ENCODE measurements at places on chromosomes 3 and 15.

GRCh38 chr3:35184775-35185174 lies 454.6 kb upstream of the ARPP21 start:
- no peak for DNase-seq

- DNase-seq = no peak
These were observed 34.3 kb downstream of the TMEM44 start for GRCh38 chr3:194598771-194599557.

DNA sequence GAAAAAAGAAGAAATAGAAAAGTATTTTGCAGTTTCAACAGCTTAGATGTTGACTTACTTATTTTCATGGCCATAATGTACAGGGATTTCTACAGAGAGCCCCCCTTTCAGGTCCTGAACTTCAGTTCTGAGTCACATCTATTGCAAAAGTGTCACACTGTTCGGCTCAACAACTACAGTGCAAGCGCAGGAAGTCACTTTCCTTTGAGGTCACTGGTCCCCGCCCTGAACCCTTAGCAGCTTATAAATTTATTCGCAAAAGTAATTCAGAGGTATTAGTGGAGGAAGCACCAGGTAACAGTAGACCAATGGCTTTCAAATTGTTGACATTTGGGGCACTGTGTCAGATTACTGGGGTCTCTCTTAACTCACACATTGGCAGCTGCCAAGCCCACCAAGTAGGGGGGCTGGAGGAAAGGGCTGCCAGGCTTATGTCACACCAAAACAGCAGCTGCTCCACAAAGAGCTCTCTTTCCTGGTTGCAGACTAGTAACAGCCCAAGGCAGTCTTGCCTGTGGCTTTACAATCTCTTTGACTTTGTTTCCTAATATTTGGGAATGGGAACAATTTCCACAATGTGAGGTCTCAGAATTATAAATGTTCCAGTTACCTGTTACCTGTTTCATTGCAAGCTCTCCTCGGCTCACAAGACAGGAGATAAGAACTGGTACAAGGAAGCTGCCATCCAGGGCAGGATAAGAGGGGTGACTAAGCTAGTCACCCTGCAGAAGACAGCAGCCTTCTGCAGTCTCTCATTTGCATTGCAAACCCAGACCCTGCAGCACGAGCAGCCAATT lies 130.2 kb upstream of the STRIT1 start:
- DNase-seq = no peak

- peak; percentile 1 for DNase-seq
These were observed 33.7 kb downstream of the PSTPIP1 start for GRCh38 chr15:77028451-77029165.

- DNase-seq = no peak
These were observed 46.0 kb downstream of the SUCNR1 start for GRCh38 chr3:151919446-151919845.
